T-cell (primary cell): ENCODE measurements at places on chromosomes 5 and 9. TPM values are rescaled to one million over a fixed set of nuclear protein-coding genes. Genes with fewer than 3 reads are reported as not detected.

- DNase-seq = no peak
- no peak overlapping the region for H3K4me3 ChIP-seq
- no peaks in the 10 kb centered on the region for H3K36me3 ChIP-seq
These were observed 11.6 kb upstream of the CLTB start for GRCh38 chr5:176427971-176428370.

DNA sequence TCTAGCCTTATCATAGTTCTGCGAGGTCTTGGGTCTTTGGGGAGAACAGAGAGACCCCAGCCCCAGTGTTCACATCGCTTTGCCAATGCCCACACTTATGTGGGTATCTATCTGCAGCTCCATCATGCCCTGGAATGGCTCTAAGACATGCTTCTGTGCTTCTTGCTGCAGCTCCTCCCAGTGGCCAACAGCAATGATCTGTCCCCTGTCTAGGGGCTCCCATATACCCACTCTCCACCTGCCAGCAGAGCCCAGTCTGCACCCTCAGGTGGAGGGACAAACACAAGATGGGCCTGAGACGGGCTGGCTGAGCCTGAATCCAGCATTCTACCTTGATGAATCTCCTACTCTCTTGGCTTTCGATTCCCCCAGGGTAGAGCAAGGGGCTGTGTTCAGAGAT lies 14.6 kb upstream of the DAP start:
- no peak for DNase-seq
- H3K4me1 ChIP-seq = no peaks in the 10 kb centered on the region
- H3K36me3 ChIP-seq = no peaks in the 10 kb centered on the region
- H3K27me3 ChIP-seq = no peaks in the 10 kb centered on the region

DNA sequence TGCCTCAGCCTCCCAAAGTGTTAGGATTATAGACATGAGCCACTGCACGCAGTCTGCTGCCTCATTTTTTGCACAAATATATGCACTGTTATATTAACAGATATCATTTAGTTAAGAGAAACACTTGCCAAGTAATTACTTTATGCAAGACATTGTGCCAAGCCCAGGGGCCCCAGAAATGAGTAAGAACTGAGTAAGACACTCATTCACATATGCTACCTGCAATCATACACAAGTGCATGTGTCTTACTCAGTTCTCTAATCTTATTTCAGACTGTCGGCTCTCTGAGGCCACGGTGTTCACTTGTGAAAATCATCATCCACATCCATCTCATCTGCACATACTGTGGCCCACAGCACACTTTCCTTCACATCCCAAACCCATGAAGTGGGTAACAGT lies 16.0 kb downstream of the TRAF1 start:
- H3K4me1 ChIP-seq = peaks cover 20% of the 10 kb centered on the region
- H3K36me3 ChIP-seq = peaks cover 3% of the 10 kb centered on the region
- no peak overlapping the region for H3K4me3 ChIP-seq
- H3K27ac ChIP-seq = peak overlapping the region; percentile 78
- DNase-seq = no peak

DNA sequence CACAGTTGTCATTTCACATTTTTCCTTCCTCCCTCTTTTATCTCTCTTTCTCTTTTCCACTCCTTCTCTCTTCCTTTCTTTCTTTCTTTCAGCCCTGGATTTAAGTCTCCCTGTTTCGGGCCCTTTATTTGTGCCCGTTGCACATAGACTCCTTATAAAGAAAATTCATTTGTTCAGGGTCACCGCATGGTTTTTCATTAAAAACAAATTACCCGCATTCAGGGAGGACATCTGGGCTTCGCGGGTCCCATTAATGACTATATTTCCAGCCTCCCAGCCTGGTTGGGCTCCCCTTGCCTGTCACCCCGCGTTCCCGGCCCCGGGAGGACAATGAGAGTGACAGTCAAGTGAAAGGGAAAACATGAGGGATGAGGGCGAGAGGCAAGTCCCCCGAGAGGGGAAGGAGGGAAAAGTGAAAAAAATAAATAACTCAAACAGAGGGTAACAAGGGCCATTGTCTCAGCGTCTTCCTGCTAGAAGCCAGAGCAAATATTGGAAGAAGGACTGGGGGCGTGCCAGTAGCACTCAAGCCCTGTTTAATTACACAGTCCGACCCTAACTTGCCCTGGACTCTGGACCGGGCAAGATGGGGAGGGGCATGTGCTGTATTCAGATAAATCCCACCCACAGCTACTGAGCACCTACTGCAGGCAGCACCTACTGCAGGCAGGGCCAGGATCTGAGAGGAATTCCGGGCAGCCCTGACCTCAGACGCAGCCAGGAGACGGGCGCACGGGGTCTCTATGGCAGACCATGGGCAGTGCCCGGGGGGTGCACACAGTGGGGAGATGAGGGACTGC lies 166.2 kb downstream of the PAX5 start:
- H3K4me3 ChIP-seq = no peak overlapping the region
- H3K4me1 ChIP-seq = no peaks in the 10 kb centered on the region
- peaks cover 17% of the 10 kb centered on the region for H3K27me3 ChIP-seq
- no peak for DNase-seq
- H3K27ac ChIP-seq = no peak overlapping the region

DNA sequence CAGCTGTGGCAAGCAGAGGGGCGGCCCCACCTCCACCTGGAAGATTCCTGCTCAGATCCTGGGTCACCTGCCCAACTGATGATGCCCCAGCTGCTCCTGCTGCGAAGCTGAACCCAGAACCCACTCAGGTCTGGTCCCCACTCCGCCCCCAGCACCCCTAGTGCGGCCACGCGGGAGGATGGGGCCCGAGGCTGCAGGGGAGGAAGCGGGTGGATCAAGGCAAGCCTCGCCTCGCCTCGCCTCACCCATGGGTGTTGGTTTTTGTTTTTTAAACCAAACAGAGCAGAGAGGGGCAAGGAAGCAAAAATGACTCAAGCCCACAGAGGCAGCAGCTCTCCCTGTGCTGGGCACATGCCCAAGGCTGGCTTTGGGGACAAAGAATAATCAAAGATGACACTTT lies 23.2 kb downstream of the ABO start:
- H3K27me3 ChIP-seq = no peaks in the 10 kb centered on the region
- DNase-seq = no peak
- H3K4me3 ChIP-seq = no peak overlapping the region
- H3K36me3 ChIP-seq = no peaks in the 10 kb centered on the region
- H3K4me1 ChIP-seq = peaks cover 8% of the 10 kb centered on the region

DNA sequence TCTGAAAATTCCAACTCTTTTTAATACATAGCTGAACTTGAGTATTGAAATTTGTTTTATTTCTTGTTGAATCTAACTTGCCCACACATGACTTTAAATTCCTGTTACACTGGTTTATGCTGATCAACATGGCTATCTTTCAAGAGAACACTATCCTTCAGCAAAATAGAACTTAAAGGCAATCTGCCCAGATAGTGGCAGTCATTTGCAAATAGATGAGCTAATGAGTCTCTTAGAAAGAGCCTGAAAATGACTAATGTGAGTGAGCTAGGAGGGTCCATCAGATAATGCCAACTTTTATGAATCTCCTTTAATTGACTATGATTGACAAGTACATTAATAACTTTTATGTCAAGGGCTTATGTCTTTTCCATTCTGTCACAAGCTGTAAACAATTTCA lies 1360.8 kb upstream of the C9orf72 start:
- H3K4me1 ChIP-seq = no peaks in the 10 kb centered on the region
- H3K36me3 ChIP-seq = no peaks in the 10 kb centered on the region
- no peak for DNase-seq
- H3K27ac ChIP-seq = no peak overlapping the region
- no peak overlapping the region for H3K4me3 ChIP-seq
- no peaks in the 10 kb centered on the region for H3K27me3 ChIP-seq

DNA sequence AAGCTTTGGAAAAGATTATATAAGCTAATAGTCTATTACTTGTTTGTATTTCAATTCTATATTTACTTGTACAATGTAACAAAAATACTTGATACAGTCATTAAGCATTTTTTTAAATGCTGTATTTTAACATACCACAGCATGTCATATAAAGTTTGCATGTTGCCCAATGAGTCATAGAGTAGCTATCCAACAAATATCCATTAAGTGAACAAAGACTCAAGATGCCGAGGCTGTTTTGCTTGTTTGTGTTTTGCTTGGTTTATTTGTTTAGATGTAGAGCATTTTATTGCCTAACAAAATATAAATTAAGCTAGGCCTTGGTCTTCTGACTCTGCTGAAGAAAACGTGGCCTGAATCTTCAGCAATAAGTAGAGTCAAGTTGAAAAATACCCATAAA lies 1584.3 kb upstream of the NUDT12 start:
- no peak overlapping the region for H3K27ac ChIP-seq
- H3K4me1 ChIP-seq = no peaks in the 10 kb centered on the region
- H3K36me3 ChIP-seq = no peaks in the 10 kb centered on the region
- H3K4me3 ChIP-seq = no peak overlapping the region
- DNase-seq = no peak

GRCh38 chr9:4852419-4852818 lies 59.7 kb downstream of the RCL1 start:
- DNase-seq = no peak
- H3K4me1 ChIP-seq = no peaks in the 10 kb centered on the region
- no peak overlapping the region for H3K4me3 ChIP-seq

GRCh38 chr9:36995927-36996705 lies 38.0 kb downstream of the PAX5 start:
- no peaks in the 10 kb centered on the region for H3K4me1 ChIP-seq
- H3K4me3 ChIP-seq = peak overlapping the region; percentile 36
- H3K27me3 ChIP-seq = peaks cover 2% of the 10 kb centered on the region
- H3K36me3 ChIP-seq = no peaks in the 10 kb centered on the region

The PAIP1 gene
- total RNA-seq = 35.0 TPM

The ESM1 gene
- total RNA-seq = 0.40 TPM

The CNTFR gene
- total RNA-seq = not detected
